ENCODE measurements at places on chromosomes 12 and 14.

GRCh38 chr14:64721899-64722298 is 17.7 kb downstream of the PLEKHG3 start:
- no peak for DNase-seq

DNA sequence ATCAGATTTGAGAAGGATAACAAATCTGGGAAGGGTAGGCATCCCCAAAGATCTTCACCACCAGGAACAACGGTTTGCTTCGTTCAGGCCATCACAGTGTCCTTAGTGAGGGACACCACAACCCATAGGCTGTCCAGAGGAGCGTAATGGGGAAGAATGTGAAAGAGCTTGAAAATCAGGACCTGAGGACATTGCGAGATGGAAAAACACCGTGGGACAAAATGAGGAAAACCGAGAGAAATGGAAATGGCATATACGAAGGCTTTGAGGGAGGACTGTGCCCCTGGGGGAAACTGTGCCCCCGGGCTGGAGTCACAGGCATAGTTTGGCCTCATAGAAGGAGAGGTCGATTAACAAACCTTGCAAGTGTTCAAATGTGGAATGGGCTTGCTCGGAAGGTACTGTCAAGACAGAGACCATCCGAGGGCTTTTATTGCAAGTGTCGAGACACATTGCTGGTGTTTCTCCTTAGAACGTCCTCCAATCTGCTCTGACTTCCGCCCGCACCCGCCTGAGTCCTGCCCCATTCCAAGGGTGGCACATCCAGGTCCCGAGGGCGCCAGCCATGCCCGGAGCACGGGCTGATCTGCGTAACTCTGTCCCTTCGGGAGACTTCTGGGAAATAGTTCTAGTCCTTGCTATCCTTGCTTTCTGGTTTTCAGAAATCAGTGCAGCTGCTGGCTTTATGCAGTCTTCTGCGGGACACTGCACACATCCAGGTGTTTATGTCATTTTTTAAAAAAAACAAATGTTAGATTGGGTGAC is 885 bp upstream of the PALS1 start:
- no peak for DNase-seq

DNA sequence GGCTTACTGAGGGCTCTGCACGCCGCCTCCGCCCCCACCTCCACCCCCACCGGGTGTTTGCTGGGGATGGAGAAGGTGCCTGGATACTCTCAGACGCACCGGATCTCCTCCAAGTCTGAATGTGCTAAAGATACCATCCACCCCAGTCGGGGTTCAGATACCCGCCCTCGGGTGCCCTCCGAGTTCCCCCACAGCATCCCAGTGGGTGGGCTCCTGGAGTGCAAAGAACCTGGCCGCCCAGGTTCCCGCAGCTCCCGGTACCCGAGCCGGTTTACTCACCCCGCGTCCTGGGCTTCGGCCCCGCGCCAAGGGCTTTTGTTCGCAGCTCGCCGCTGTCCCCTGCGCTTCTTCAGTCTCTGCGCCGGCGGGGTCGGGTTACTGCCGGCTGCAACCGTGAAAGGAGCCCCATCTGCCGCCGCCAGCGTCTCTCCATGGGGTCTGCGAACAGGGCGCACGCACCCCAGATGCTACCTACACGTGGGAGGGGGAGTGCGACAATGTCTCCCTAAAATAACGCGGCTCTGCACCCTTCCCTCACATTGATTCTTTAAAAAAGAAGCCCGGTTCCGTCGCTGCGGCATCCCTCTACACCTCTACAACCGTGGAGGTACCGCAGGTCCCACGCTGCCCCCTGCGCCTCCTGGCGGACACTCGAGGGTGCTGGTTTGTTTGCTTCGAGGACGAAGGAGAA is at the start of gene CCDC177:
TSS of gene CCDC177 (minus strand) at position 609 of the 691 bp plus-strand sequence. CDS start 1,249 bp downstream, outside the sequence.
- no peak for DNase-seq

- peak; percentile 26 for DNase-seq
Measured at GRCh38 chr12:94832780-94833681, 170.5 kb downstream of the NDUFA12 start.

GRCh38 chr12:93234641-93235040 is 143.1 kb upstream of the NUDT4 start:
- no peak for DNase-seq

- DNase-seq: no peak
Measured at GRCh38 chr12:29253906-29254625, 105.0 kb downstream of the FAR2 start.

GRCh38 chr14:43778570-43778936 is 728.5 kb downstream of the FSCB start:
- no peak for DNase-seq

GRCh38 chr14:100322138-100322957 is 791 bp upstream of the SLC25A47 start:
- DNase-seq: no peak

DNA sequence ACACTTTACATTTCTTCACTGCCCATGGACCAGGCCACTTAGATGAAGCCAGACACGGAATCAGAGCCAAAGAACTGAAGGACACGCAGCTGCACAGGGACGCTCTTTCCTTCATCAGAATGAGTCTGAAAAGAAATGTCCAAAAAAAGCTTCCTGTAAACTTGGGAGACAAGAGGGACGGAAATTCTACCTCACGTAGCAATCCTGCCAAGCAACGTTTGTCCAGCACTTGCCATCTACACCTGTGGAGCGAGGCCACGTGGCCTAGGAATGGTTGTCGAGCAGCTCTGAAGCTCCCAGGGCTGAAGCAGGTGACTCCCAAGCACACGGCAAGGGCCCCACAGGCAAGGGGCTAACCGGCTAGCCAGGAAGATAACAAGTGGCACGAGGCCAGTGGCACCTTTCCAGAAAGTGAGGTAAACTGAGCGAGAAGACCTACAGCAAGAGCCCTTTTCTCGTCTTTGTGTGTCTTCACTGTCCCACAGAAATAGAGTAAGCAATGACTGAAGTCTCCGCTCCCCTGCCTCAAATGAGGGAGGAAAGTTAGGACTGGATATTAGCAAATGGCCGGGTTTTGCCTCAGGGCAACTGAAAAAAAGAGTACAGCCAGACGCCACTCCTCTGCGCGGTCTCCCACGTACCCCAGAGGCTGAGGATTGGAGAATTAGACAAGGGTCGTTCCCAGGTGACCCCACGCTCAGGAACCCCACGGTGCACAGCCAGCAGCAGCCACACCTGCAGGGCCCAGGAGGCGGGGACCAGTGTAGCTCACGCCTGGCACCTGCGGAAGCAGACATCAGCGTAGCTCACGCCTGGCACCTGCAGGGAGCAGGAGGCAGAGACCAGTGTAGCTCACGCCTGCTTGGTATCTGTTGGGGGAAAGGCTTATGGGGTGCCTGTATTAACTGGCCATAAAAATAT is 7.7 kb downstream of the ZNF605 start:
- DNase-seq: no peak

DNA sequence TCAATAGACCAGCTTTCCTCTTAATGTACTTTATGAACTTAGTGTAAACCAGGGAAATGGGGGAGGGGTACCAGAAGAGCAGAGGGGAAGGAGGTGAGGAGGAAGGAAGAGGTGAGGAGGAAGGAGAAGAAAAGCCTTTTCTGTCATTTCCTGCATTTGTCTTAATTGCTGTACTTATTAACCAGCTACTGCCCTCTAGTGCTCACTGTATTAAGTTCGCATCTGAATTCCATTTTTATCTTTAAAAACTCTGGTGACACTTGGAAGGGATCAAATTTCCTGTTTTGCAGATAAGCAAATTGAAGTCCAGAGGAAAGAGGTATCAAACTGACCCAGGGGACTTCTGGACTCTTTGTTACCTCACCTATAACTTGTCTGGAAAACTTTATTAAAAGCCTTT is 22.2 kb downstream of the MANSC1 start:
- DNase-seq: peak; percentile 45

- DNase-seq: no peak
Measured at GRCh38 chr12:114265036-114265435, 140.9 kb downstream of the TBX5 start.

DNA sequence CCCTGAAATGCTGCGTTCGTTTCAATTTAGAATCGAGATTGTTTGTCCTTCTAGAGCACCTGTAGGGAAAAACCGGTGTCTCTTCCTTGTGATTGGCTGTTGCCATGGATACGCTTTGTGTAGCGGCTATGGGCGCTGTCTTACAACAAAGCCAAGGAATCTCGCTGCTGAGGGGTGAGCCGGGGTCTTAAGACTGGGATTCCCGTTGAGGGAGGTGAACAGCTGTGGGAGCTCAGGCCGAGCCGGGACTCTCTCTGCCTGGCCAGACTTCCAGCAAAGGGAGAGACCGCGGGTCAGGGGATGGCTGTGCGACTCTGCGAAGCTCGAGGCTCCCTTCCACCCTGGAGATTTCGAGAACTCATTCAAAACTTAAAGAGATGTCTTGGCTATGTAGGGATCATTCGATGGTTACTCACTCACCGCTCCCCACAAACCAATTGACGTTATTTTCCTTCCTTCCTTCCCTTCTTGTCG is at the start of the genes LRRIQ1 and TSPAN19:
TSS of gene LRRIQ1 (plus strand) at position 118 of the 474 bp plus-strand sequence. CDS start 1,826 bp downstream, outside the sequence.
TSS of gene TSPAN19 (minus strand) at position 44 of the 474 bp plus-strand sequence. CDS start 6,331 bp downstream, outside the sequence.
- DNase-seq: peak; percentile 84

GRCh38 chr12:96177013-96177412 is 17.2 kb upstream of the ELK3 start:
- peak; percentile 87 for DNase-seq

GRCh38 chr12:12265571-12266388 is 1.1 kb downstream of the LRP6 start:
- DNase-seq: peak; percentile 59

DNA sequence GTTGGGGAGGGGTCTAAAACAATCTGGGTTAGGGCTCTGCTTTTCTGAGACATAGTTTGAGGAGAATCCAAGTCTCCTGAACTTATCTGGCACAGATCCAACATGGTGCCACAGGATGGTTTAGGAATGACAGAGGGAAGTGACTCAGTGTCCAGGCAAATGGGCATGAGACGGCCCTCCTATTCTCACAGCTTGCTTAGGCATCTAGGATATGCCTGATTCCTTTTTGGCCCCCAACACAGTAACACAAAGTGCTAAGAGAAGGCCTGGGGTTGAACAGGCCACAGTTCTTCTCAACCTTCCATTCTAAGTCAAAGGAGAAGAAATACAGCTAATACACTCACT is 117.7 kb downstream of the ZFP36L1 start:
- DNase-seq: no peak

DNA sequence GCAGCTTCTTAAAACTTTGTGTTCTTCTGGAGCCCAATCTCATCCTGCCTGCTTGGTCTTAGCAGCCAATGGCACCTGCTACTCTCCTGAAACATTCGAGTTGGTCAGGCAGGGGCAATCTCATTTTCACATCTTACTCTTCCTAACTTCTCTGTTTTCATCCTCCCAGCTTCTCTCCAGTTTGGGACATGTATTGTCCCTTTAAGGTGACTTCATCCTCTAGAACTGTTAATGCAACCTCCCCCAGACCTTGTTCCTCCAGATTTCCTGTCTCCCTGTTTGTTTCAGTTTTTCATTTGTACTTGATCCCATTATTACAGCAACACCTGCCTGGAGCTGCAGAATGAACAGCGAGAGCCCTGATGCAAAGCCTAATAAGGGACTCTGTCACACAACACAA is 31.3 kb downstream of the SERPINA11 start:
- no peak for DNase-seq

DNA sequence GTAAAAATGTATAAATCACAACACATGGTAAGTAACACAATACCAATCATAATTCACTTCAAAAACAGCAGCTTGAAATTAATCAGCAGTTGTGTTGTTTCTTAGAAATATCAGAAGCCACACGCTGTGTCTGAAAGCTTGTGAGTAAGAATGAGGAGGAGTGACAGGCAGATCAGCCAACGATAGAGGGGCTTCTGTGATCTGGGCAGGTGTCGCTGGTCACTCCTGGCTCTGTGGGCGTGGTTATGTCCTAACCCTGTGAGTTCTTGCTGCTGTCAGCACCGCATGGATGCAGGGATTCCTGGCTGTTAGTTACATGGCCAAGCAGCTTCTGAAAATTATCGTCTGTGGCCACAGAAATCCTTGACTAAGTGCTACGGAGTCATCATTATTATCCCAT is 123.4 kb downstream of the SLC25A47 start:
- peak; percentile 35 for DNase-seq

- DNase-seq: peak; percentile 51
Measured at GRCh38 chr12:75389061-75389460, 1.8 kb upstream of the GLIPR1L2 start.

DNA sequence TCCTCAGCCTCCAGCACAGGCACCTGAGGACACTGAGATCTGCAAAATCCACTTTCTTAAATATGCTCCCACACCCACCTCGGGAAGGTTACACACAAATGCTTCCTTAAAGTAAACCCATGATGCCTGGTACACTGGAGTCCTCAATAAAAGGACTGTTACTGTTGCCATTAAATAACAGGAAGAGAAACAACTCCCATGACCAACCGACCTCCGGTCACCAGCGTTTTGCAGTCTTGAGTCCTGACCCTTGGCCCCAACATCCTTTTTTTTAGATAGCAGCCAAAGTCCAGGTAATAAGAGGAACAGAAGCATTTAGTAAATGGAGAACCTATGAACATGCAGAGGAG is 42.4 kb downstream of the ITPK1 start:
- no peak for DNase-seq

DNA sequence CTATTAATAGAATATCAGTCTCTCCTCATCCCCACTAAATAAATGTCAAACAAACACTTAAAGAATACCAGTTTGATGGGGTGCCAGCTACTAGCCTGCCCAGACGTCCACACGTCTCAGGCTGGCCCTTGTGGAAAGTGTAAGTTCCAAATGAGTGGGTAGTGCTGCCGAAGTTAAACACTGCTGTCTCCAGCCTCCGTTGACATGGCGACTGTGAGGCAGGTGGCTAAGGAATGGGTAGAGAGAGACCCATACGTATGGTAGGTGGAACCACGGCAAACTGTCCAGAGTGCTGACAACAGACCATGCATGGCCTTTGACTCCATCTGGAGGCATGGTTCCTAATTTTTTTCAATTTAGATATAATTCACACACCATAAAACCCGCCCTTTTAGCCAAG is 37.9 kb downstream of the PITPNM2 start:
- DNase-seq: no peak

DNA sequence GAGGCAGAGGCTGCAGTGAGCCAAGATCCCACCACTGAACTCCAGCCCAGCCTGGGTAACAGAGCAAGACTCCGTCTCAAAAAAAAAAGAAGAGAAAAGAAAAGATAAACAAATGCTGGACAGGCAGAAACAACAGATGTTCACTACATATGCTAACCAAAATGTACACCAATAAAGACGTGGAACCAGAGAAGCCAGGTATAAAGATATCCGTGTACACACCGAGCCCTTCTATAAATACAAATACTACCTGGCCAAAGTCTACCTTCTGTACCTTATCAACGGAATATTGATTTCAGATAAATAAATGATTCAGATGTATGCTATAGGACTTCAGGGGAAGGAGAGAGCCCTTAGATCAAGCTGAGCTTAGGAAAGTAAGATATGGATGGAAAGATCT is 10.8 kb upstream of the KRT8 start:
- no peak for DNase-seq

DNA sequence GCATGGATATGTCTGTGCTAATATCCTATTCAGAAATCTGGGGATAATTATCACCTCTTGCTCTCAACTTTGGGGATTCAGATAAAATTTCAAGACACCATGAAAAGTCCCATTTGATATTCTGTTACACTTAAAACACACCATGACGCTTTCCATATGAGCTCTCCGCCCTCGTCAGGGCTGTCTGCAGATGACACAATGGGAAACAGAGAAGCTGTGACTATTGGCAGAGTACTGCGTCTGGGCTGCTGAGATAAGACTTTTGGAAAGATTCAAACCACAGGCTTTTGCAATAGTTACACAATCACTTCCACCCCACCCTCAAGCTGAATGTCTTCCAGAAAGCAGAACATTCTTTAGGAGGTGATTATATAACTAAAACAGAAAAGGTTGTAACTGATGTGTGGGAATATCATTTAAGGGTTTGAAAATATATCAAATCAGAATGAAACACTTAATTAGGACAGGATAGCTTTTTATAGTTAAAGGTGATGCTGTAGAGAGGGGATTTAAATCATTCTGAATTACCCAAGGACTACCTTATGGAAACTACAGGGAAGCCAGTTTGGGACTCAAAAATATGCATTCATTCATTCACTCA is 75.3 kb upstream of the TMPO start:
- peak; percentile 98 for DNase-seq
